ENCODE measurements at places on chromosomes 2 and 18.

DNA sequence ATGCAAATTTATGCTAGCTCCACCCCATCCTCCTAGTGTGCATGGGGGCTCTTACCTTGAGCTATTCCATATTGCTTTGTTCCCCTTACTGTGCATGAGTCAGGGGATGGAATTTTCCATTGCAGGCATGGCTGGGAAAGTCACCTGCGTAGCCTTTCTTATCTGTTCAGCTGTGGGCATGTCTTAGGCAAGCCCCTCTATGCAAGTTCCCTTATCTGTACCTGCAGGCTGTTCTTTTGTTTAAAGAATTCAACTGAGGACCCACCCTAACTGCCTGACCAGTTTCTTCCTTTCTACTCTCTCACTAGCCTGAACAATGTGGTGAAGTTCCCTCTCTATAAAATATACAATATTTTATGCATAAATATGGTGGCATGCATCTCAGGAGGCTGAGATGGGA, 54.2 kb upstream of the CDCA7 start:
- DNase-seq: no peak

DNA sequence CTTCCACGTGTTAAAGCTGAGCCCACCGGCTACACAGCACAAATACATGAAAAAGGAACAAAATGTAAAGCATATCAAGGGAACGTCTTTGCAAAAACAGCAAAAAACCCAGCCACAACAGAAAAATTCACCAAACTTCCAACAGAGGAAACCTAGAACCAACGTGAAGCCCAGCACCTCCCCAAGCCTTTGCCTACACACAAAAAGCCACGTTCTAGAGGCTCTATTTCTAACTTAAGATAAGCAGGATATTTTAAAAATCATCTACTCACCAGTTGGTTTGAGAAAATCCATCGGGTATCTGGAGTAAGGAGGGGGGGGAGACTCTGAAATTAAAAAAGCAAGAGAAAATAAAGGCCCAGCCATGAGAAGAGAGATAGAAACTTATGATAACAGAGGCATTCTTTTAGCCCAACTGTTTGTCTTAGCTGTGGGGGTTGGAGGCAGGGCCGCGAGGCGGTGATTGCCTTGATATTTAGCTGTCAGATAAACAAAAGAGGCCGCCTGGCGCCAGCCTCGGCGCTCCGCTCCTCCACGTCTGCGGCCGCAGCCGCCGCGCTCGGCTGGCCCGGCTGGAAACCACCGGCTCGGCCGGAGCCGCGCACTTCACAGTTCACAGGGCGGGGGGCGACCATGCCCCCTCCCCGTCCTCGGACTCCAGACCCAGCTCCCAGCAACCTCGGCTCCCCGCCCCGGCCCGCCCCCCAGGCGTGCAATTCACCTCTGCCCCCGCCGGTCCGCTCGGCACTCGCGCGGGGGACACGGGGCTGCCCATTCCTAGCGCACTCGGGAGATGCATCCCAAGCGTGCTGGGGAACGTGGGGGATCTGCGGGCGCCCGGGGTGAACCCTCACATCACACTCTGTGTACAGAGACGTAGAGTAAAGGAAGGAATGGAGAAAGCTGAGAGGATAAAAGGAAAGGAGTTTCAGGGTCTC, 2.4 kb downstream of the SMAD7 start:
- peak; percentile 71 for DNase-seq

GRCh38 chr2:113209011-113209645, 35.4 kb downstream of the PSD4 start:
- peak; percentile 56 for DNase-seq

DNA sequence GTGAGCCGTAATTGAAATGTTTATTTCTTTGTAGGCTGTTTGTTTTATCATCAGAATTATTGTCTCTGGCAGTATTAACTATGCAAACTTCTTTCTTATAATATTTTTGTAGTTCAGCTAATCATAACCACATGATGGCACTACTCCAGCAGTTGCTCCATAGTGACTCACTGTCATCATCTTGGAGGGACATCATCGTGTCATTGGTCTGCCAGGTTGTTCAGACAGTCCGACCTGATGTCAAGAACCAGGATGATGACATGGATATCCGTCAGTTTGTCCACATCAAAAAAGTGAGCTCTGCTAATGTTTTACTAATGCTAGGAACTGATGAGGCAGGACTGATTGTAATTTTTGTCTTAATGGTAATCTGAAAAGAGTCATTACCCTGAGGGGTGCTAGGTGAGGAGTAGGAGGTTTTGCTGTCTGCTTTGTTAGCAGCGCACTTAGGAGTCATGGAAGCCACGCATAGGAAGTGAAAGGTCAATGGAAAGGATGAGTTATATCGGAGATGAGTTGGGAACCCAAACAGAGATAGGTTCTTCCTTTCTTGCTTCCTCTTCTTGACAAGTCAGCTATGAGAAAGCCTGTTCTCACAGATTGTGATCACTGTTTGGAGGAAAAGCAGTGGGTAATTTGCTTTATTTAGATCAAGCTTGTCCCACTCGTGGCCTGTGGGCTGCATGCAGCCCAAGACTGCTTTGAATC, 49.2 kb downstream of the PIKFYVE start:
- DNase-seq: peak; percentile 36

- DNase-seq: no peak
Measured at GRCh38 chr2:955829-956731, 5.4 kb downstream of the SNTG2 start.

GRCh38 chr2:129882476-129882875, 97.0 kb upstream of the RAB6C start:
- no peak for DNase-seq

- DNase-seq: peak; percentile 87
Measured at GRCh38 chr2:158967731-158968395, 577 bp upstream of the TANC1 start.

- no peak for DNase-seq
Measured at GRCh38 chr18:78378403-78378802, 601.2 kb upstream of the SALL3 start.

DNA sequence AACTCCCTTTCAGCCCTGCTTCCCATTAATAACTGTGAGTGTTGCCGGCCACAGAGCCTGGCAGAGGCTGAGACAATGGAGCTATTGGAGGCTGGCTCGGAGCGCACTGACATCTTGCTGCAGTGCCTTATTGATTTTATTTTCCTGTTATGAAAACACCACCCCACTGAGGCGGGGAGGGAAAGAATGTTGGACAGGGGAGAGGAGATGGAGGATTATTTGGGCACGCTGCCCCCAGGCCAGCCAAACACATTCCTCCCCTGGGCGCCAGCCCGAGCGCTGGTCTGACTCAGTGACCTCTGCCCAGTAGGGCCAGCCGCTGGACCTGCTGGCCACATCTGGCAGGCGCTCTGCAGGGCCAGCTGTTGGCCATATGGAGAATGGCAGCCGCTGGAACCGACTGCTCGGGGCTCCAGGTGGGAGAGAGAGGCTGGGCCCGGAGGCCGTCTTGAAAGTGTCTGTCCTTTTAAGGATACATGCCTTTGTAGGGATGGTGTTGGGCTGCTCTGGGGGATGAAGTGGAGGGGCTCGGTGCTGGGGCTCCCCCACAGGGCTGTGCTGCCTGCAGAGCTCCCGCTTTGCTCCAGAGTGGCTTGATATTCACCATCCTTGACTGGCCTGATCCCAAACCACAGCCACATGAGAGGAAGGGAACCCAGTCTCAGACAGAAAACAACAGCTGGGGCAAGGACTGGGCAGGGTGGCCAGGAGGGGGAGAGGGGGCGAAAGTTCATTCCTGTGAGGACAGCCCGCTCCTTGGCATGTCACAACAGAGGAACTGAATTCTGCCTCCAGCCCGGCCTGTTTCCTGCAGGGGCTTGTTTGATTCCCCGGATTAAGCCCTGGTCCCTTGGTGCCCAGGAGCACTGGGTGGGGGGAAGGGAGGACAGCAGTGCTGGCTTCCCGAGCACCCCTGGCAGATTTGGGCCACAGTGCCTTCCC, 179.0 kb downstream of the KLHL29 start:
- DNase-seq: peak; percentile 20

GRCh38 chr2:30757749-30758148, 49.5 kb downstream of the CAPN13 start:
- DNase-seq: no peak

DNA sequence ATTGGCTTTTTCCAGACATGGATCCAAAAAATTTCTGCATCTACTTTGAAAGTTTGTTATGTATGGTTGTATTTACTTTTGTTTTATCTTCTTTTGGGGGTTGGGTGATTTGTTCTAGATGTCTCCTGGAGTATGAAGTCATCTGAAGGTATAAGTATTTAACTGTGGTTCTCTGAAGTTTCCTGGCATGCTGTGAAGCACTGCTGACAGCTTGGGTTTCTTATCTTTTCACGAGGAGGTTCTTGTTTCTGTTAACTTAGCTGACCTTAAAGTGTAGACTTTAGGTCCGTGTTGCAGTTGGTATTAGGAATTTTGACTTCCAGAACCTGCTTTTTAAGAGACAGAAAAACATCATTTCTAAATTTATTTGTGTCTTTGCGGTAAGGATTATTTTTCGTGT, 15.9 kb downstream of the GLS start:
- DNase-seq: no peak

DNA sequence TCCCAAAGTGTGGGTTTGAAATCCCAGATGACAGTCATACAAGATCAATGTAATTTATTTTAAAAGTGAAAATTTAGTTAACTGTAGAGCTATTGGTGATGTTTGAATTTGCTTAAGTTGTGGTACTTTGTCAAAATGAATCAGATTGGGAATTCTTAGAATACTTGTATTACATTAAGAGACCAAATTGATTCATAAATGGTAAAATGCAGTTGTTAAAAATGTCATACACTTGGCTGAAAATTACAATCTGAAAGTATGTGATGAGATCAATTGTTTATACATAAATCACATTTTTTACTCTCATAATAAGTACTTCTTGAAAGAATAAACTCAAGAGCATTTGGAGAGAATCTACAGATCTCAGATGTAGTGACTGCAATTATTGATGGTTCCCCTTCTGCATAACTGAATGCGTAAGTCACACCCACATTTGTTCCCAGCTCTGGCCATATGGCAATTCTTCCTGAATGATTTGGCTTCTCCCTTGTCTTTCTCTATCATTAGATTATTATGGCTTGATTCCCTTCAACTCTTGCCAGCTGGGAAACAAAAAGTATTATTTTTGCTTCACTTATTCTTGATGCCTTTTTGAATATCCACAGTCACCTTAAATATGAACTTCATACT, 558.5 kb downstream of the CPS1 start:
- no peak for DNase-seq

DNA sequence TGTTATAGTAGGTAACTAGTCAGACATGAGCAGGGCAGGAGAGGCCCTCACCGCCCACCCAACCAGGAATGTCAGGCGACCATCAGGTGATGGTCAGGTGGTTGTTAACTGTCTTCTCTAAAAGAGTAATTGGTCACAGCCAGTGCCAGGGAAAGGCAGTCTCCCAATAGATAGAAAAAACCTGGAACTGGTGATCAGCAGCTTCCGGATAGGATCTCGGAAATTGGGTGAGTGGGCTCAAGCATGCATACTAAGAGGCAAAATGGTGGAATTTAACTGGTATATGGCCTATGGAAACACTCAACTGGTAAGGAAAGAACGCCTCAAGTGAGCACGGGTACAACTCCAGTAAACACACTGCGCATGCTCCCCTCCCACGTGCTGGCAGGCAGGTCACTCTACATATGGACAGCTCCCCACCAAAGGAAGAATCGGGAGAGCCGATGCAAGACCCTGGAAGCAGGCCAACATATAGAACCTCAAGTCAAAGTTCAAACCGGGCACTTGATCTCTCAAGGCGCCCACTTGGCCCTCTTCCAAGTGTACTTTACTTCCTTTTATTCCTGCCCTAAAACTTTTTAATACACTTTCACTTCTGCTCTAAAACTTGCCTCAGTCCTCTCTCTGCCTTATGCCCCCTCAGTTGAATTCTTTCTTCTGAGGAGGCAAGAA, 43.5 kb upstream of the TMEM131 start:
- DNase-seq: no peak

GRCh38 chr2:72131916-72132841, 15.5 kb downstream of the CYP26B1 start:
- DNase-seq: no peak

DNA sequence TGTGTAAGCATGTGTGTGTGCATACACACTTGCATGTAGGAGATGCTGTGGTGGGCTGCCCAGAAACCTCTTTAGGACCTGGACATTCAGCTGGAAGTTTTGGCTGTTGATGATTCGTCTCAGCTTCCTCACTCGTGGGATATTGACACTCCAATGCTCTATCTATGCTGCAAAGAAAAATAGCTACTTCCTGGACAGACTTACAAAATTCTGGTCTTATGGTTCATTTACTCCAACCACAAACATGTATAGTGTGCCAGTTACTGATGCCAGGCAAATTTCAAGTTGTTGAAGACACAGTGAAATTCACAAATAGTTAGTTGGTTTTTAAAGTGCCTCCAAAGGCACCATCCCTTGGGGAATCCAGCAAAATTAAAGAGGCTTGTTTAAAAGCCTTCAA, 882.6 kb downstream of the CPS1 start:
- no peak for DNase-seq

DNA sequence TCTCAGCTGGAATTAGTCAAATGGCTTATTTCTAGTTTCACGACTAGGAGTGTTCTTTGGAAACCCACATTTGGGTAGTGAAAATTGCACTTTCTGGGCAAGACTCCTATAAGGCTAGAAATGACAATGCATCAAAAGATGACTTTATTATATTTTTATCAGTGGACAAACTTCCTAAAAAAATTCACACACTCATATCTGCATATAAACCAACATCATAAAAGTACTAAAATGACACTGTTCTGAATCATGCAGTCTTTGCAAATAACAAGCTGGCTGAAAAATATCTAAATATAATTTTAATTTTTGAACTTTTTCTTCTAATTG, 17.6 kb downstream of the MXD1 start:
- DNase-seq: no peak

DNA sequence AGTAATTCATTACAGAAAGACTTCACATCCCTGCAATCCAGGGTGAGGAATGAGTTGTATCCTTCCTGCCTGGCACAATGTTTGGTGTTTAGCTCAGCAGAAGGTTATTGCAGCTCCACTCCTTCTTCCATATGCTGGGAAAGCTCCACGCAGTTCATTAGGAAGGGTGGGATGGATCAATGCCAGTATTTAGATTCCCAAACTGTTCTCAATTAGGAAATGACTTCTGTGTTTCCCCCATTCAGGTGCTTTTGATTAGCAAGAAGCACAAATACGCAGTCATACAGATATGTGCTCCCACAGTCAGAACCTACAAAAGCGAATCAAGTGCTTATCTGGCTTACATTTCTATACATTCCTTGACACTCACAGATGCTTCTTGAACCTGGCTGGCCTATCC, 340.6 kb downstream of the NYAP2 start:
- DNase-seq: peak; percentile 92

DNA sequence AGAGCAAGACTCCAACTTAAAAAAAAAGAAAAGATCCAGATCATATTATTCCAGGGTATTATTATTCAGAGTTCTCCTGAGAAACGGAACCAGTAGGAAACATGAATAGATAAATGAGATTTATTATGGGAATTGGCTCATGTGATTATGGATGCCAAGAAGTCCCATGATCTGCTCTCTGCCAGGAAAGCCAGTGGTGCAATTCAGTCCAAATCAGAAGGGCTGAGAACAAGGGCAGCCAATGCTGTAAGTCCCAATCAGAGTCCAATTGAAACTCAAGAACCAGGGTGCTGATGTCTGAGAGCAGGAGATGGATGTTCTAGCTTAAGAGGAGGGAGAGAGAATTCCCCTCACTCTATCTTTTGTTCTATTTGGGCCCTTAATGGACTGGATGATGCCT, 7.8 kb downstream of the SCYGR2 start:
- DNase-seq: no peak

- no peak for DNase-seq
Measured at GRCh38 chr18:36328385-36328858, 30.9 kb downstream of the FHOD3 start.
